ENCODE measurements at places on chromosomes 7 and 10. TPM values are rescaled to one million over a fixed set of nuclear protein-coding genes. Genes with fewer than 3 reads are reported as not detected.

AKR1C2 gene
- 699 TPM for polyA plus RNA-seq

RNF133 gene
- not detected for polyA plus RNA-seq

GCK gene
- polyA plus RNA-seq: 0.22 TPM

TFPI2 gene
- polyA plus RNA-seq: 1.4 TPM

RPEL1 gene
- not detected for polyA plus RNA-seq
